Adipocyte (in vitro differentiated cells): ENCODE measurements at places on chromosomes 5 and 9.
A peak's percentile ranks its signal among the peaks of the same experiment; 100 is the strongest.

- peak; percentile 83 for DNase-seq
Observed at GRCh38 chr5:138641547-138642298, 66.5 kb upstream of the HSPA9 start.

DNA sequence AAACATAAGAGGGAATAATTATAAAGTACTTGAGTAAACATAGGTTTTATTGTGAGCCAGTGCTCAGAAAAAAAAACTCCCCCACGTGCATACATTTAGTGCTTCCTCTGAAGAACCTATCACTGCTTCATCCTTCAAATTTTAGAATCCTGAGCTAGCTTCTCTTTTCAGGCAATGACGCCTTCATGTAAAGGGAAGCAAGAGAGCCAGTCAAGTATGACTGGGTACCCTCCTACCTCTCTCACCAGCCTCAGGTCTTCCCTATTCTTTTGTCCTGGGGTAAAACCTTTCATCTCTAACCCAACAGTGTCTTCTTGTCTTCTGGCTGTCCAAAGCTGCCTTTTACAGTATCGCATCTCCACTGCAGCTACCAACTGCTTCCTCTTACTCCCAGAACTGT lies 32.0 kb downstream of the PLPP1 start:
- no peak for DNase-seq

- DNase-seq: no peak
Observed at GRCh38 chr9:137428311-137428630, 5.1 kb downstream of the NOXA1 start.

- peak; percentile 80 for DNase-seq
Observed at GRCh38 chr9:19161257-19162025, 34.1 kb upstream of the PLIN2 start.

GRCh38 chr5:96876292-96876850 lies at the start of gene ERAP2:
TSS of gene ERAP2 (plus strand) at chr5:96876500. CDS start at chr5:96879686, 3,186 bp downstream.
- peak; percentile 67 for DNase-seq

DNA sequence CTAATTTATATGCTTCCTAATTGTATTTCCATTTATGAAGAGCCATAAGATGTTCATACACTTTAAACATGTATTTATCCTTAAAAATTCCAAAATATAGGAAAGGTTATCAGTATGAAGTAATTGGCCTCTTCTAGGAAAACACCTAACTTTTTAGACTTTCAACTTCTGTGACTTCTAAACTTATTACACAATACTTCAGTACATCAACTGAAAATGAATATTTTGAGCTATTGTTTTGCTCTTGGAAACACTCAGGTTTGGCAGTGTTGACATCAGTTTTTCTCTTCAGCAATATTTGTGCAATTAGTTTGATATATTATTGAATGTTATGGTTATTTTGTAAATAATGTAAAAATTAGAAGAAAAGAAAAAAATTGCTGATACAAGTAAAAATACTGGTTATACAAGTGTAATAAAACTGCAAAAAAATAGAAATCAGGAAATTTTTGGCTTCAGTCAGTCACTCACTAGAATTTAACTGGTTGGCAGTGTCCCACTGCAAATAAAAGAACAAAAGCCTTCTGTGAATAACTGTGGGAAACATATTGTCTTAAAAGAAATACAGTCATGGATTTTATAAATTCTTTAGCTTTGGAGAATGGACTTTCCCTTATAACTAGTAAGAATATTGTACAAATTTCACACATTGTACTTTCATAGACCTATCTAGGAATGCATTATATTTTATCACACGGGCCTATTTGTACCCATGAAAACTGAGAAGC lies 635.9 kb downstream of the TLE1 start:
- DNase-seq: no peak

GRCh38 chr9:94741866-94742265 lies 15.4 kb downstream of the AOPEP start:
- no peak for DNase-seq

- DNase-seq: peak; percentile 37
Observed at GRCh38 chr5:91849069-91849468, 466.0 kb upstream of the ARRDC3 start.

- peak; percentile 90 for DNase-seq
Observed at GRCh38 chr9:16726718-16727451, 143.6 kb downstream of the BNC2 start.

GRCh38 chr5:93621327-93621798 lies 38.3 kb downstream of the NR2F1 start:
- peak; percentile 86 for DNase-seq

DNA sequence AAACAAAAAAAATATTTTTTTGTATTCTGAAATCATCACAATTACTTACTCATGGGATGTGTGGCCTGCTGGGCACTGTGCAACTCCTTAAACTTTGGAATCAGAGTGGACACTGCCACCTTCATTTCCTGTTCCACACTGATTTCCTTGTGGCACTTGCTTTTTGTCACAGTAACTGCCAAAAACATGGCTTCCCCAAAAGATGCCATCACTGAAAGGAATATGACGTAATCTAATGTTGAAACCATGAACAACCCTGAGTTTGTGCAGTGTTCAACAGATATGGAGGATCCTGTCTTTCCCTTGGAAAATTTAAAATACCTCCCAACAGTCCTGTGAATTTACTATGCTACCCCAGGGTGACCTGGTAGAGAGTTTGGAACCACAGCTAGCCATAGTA lies 12.6 kb upstream of the IL12B start:
- DNase-seq: no peak

DNA sequence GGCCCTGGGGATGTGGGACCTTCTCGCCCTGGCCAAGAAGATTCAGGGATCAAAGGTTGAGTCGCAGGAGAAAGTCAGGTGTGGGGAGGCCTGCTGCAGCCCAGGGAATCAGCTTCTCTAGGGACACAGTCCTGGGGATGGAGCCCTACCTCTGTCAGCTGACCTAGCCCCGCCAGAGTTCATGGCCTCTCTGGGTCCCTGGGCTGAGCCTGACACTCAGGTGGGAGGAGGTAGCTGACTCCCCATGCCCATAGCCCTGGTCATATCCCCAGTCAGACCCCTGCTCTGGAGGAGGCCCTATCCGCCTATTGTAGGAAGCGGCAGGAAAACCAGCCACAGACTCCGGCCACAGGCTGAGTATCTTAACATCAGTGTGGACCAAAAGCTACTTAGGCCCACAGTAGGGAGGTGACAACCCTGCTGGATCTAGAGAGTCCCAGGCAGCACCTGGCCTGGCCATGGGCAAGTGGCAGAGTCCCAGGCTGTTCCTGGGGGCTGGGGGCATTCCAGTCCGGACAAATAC lies 15.0 kb upstream of the MRNIP start:
- no peak for DNase-seq

DNA sequence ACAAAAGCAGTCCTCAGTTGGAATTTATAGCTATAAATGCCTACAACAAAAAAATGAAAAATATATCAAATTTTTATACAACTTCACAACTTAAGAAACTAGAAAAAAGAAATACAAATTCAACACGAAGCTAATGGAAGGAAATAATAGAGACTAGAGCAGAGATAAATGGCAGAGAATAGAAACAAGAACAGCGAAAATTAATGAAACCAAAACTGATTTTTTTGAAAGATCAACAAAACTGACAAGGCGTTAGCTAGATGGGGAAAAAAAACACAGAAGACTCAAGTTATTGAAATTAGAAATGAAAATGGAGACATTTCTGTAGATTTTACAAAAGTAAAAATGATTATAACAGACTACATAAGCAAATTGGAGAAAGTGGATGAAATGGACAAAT lies 20.6 kb downstream of the TPD52L3 start:
- no peak for DNase-seq
